ENCODE measurements at places on chromosomes 2 and 18.

DNA sequence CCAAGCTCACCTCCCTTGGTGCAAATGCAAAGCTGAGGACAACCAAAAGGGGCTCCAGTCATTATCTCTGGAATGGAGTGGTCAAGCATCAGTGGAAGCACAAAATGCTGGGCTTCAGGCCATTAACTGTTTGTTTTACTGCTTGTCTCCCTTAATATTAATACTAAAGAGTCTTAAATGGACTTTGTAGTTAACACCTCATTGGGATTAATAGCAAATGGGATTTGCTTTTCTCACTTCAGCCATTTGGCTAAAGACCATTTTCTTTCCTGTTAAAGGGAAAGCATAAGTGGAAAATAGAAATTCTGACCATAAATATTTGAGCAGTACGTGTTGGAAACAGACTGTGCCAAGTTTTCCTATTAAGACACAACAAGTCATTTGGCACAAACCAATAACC is 154.4 kb downstream of the DNER start:
- no peak for DNase-seq

GRCh38 chr2:51919395-51919794 is 887.5 kb upstream of the NRXN1 start:
- DNase-seq: no peak

GRCh38 chr2:216635701-216636550 is 2.7 kb downstream of the IGFBP2 start:
- no peak for DNase-seq

DNA sequence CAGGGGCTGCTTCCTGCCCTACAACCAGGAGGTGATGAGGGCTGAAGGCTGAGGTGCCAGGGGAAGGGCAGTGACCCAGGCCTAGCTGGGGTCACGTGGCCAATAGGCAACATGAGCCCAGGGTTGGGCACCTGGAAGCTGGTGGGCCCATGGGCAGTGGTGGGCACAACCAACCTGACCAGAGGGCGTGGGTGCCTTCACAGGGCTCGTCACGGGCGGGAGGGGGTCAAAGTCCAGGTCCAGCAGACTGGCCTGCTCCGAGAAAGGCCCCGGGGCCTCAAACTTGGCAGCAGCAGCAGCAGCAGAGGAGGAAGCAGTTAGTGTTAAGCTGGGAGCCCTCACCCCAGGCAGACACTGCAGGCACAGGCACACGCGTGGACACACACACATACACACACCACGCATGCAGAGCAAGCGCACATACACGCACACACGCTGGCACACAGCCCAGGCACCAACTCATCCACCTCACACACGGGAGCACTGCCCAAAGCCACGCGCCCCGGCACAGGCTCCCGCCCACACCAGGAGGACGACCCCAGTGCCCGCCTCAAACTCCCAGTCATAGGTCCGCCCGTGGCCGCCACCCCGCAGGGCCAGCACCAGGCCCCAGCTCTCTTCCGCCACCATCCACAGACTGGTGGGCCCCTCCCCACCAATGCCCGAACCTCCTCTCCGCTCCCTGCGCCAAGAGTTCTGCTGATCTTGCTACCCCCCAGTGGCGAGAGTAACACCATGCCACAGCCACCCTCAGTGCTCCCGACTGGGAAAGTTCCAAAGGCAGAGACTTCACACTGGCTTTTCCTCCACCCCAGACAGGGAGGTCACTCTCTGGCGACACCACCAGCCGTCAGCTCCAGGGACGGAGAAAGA is 53.0 kb downstream of the BIN1 start:
- DNase-seq: no peak

GRCh38 chr2:46548103-46548486 is 68.7 kb downstream of the TMEM247 start:
- no peak for DNase-seq

DNA sequence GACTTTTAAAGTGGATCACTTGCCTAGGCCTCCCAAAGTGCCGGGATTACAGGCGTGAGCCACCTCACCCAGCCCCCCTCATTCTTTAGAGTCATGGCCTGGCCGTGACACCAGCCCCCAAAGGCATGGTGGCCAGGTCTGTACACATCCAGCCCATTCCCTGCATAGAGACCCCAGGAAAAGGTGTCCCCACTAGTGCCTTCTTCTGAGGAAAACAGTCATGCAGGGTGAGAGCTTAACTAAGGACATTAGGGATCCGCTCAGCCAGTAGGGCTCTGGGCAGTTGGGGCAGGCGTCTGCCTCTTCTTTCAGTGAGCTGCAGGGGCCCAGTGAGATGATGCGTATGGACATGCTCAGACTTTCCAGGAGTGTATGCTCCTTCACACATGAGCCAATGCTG is 5.7 kb upstream of the AMER3 start:
- no peak for DNase-seq

- DNase-seq: no peak
Measured at GRCh38 chr2:60337142-60337497, 216.3 kb downstream of the BCL11A start.

- DNase-seq: no peak
Measured at GRCh38 chr2:144096531-144096930, 423.4 kb downstream of the ZEB2 start.

GRCh38 chr2:19810148-19810547 is 91.6 kb downstream of the TTC32 start:
- no peak for DNase-seq

GRCh38 chr18:22999212-22999611 is 66.1 kb downstream of the RBBP8 start:
- DNase-seq: no peak

All from effector CD4-positive, alpha-beta T cell (primary cell).